ENCODE measurements at places on chromosomes 11 and 22.

DNA sequence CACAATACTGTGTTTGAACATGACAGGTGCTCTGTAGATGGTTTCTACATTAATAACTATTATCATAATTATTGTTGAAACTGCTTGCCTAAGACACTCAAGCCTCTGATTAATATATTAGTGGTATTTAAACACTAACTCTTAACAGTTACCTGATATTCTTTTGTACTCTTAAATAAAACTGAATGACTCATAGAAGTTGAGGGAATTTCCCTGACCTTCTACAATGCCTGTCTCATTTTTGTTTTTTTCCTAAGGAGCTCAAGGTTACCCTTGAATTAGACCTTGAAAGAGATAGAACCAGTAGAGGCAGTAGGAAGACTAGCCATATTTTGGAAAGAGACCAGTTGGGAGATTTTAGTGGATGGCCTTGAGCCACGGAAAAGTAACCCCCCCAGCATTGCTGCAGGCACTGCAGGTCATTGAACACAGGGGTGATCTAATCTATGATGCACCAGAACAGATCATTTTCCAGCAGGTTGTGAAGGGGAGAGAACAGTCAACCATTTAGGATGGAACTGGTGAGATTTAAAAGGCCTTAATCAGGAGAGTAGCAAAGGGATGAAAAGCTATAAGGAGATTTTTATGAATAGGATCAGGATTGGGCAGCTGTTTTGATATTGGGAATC, 148.3 kb downstream of the PGR start:
- no peak for DNase-seq

- DNase-seq, result no peak
These were observed 749 bp upstream of the BEST1 start for GRCh38 chr11:61949169-61950034.

DNA sequence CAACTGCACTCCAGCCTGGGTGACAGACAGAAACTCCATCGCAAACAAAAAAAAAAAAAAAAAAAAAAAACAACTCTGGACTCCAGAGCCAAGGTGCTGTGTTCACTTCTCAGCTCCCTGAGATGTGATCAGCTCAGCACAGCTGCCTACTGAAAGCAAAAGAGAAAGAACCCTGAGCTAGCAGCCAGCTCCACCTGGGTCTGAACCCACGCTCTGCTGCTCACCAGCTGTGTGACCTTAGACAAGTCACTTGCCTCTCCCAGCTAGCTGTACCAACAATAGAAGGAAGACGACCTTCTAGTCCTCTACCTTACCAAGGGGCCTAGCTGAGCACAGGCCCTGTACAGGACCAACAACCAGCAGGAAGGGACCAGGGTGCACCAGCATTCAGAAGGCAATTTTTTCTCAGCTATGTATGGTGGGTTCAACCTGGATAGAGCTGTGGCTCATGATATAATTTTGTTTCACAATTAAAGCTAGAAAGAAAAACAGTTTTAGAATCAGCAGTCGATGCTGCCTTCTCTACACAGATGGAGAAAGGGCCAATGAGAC, 3.8 kb downstream of the DGCR2 start:
- DNase-seq, result no peak

DNA sequence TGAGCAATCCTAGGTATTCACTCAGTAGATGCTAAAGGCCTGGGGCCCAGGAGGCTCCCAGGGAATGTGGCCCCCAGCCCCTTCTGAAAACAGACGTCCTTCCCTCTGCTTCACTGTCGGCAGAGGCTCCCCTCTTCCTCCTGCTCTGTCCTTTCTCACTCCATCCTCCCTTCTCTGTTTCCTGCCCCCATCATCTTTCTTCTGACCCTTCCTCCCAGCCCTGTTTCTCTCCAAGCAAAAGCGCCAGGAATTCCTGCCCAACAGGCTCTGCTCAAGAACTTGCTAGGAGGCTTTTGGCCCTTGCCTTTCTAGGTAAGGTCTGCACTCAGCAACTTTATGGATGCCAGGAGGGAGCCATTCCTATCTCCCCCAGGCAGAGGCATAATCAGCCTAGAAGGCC, 300.5 kb downstream of the NTM start:
- DNase-seq, result no peak

- no peak for DNase-seq
These were observed 2.1 kb upstream of the LZTR1 start for GRCh38 chr22:20979940-20980453.

DNA sequence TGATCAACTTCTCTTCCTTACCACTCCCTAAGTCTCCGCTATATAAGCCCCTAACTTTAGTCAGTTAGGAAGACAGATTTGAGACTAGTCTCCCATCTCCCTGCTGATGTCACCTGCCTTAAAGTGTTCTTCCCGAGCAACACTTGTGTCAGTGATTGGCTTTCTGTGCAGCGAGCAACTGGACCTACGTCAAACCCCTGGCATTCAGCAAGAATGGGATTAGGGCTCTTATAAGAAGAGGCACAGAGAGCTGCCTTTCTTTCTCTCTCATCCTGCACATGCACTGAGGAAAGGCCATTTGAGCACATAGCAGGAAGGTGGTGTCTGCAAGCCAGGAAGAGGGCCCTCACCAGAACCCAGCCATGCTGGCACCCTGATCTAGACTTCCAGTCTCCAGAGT, 116.6 kb upstream of the THY1 start:
- DNase-seq, result no peak

Data from KG1 (cell line).